ENCODE measurements at places on chromosomes 13 and 19. TPM values are rescaled to one million over a fixed set of nuclear protein-coding genes. Genes with fewer than 3 reads are reported as not detected.

- no peak for DNase-seq
Observed at GRCh38 chr13:50527188-50527587, 316.3 kb downstream of the DLEU7 start.

NANOS3 gene
- 0.78 TPM for total RNA-seq

DNA sequence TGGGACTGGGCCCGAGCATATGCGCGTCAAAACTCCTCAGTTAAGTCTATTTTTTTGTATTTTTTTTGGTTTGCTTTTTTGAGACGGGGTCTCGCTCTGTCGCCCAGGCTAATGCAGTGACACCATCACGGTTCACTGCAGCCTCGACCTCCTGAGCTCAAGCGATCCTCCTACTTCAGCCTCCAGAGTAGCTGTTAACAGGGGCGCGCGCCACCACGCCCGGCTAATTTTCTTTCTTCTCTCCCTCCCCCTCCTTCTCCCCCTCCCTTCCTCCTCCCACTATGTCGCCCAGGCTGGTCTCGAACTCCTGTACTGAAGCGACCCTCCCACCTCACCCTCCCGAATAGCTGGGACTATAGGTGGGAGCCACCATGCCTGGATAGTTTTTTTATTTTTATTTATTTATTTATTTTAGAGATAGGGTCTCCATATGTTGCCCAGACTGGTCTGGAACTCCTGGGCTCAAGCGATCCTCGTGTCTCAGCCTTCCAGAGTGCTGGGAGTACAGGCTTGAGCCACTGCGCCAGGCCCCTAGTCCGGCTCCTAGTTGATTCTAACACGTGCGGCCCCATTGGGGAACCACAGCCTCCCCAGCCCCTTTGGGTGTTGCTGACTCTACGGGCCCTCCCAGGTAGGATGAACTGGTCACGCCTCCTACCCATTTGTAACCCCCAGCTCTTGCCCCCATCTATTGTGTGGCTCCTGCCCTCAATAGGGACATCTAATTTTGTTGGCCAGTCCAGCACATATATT, 806 bp upstream of the ZNF837 start:
- no peak for DNase-seq

FXYD1 gene
- total RNA-seq: 613 TPM

GRCh38 chr19:19068659-19069654, 5.2 kb downstream of the SLC25A42 start:
- DNase-seq: no peak

MAP4K1 gene
- total RNA-seq: 1.5 TPM

GRCh38 chr13:35836446-35836845, 294.7 kb downstream of the DCLK1 start:
- DNase-seq: no peak

GRCh38 chr19:39805104-39805503, 26.4 kb downstream of the LEUTX start:
- no peak for DNase-seq

EFNB2 gene
- 17.8 TPM for total RNA-seq

DNA sequence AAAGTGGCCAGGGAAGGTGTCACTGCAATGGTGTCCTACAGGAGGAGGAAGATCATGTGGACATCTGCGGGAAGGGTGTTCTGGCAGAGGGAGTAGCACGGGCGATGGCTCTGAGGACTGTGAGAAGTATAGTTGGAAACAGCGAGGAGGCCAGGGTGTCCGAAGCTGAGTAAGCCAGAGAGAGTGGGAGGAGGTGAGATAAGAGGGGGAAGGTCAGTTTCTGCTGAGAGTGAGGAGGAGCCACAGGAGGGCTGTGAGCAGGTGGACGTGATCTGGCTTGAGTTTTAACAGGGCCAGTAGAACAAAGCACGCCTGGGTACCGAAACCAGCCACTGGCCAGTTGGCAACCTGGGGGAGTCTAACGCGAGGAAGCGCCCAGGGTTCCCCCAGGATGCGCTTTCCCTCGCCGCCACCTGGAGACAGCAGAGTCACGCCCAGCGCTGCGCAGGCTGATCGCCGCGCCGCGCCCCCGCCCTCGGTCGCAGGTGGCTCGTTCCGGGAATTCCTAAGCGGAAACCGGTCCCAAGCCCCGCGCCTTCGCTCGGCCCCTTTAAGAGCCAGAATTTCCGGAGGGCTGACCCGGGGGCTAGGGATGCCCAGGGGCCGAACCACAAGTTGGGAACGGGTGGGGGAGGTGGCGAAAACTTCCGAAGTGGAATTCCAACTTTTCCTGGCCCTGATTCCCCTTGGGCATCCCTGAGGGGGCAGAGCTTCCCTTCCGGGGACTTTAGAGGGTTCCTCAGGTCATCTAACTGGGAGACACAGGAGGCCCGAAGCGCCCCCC, 1.1 kb upstream of the LSR start:
- no peak for DNase-seq

GRCh38 chr19:50309396-50310125, 19.6 kb downstream of the KCNC3 start:
- no peak for DNase-seq

- DNase-seq: no peak
Observed at GRCh38 chr13:35841060-35841521, 290.1 kb downstream of the DCLK1 start.

GRCh38 chr19:4208385-4209094, 20.8 kb upstream of the EBI3 start:
- DNase-seq: no peak

DNA sequence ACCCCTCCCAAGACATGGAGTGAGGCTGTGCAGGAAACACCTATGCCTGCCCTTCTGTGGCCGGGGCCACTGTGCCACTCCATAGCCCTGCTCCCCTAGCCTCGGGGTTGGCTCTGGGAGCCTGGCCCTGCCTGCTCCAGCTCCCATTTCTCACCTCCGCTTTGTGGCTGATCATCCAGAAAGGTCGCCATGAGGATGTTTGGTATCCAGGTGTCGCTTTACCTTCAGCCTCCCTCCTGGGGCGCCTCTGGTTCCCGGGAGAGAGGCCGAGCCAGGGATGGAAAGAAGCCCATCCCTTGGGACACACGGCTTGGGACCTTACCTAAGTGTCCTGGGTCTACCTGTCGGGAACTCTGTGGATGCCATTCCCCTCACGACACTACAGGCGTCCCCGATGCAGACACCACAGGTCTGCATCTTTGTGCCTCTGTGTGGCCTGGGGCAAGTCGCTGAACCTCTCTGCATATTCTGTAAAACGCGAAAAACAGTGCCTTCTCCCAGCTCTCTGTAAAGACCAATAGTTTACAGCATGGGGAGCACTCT, 3.4 kb upstream of the MCF2L start:
- DNase-seq: peak; percentile 56

GRCh38 chr13:50724913-50725312, 118.6 kb downstream of the DLEU7 start:
- DNase-seq: no peak

- DNase-seq: no peak
Observed at GRCh38 chr19:4991538-4991937, 22.6 kb downstream of the KDM4B start.

Data from cardiac septum (tissue), 1 donor.